ENCODE measurements at places on chromosomes 1 and 21. TPM values are rescaled to one million over a fixed set of nuclear protein-coding genes. Genes with fewer than 3 reads are reported as not detected.

Gene SPRR2F
- total RNA-seq, result not detected

Gene CFHR2
- total RNA-seq, result not detected

Gene AIM2
- total RNA-seq, result 0.43 TPM

Gene MEX3A
- total RNA-seq, result 0.22 TPM

Gene CELF3
- total RNA-seq, result not detected

Gene SLC6A17
- not detected for total RNA-seq

Gene ADAMTSL4
- total RNA-seq, result 2.4 TPM

Gene TNFRSF8
- under 0.01 TPM for total RNA-seq

Gene EDARADD
- total RNA-seq, result 0.43 TPM

Gene CFAP141
- not detected for total RNA-seq

Gene GPR157
- total RNA-seq, result 8.7 TPM

Gene UMODL1
- 0.29 TPM for total RNA-seq

Gene TSTD1
- total RNA-seq, result 6.7 TPM

Gene SGIP1
- 53.4 TPM for total RNA-seq
